Prostate gland (tissue), 2 donors: ENCODE measurements at places on chromosomes 2 and 18. TPM values are rescaled to one million over a fixed set of nuclear protein-coding genes. Genes with fewer than 3 reads are reported as not detected.

Gene NEU2
- not detected for total RNA-seq

- no peak for DNase-seq
These were observed 30.5 kb downstream of the MAL start for GRCh38 chr2:95056044-95056443.

GRCh38 chr2:234869969-234870368 lies 81.8 kb upstream of the SH3BP4 start:
- DNase-seq = no peak

GRCh38 chr2:240857039-240858008 lies 11.3 kb upstream of the AGXT start:
- no peak for DNase-seq
